A549 treated with Hydrocortisone at 1 μM for 4 hours (cell line): ENCODE measurements at places on chromosomes 7 and 10. TPM values are rescaled to one million over a fixed set of nuclear protein-coding genes. Genes with fewer than 3 reads are reported as not detected.

The PSD gene
- 0.25 to 0.78 TPM (median 0.43 TPM) in 5 replicates for total RNA-seq

The CYP3A4 gene
- total RNA-seq = 0.07 to 0.15 TPM in 2 of 5 replicates, not detected in the others

The NCAPG2 gene
- 32.6 to 45.4 TPM (median 39.3 TPM) in 5 replicates for total RNA-seq

The ZWINT gene
- total RNA-seq = 77.2 to 99.7 TPM (median 82.7 TPM) in 5 replicates

The RBP4 gene
- total RNA-seq = 5.0 to 10.5 TPM (median 9.5 TPM) in 5 replicates

The FFAR4 gene
- total RNA-seq = 0.06 to 0.12 TPM (median 0.08 TPM) in 5 replicates

The AFAP1L2 gene
- total RNA-seq = 17.9 to 27.3 TPM (median 23.5 TPM) in 5 replicates

The UFSP1 gene
- total RNA-seq = 3.7 to 6.3 TPM (median 6.0 TPM) in 5 replicates

The TSPAN15 gene
- total RNA-seq = 91.4 to 106 TPM (median 101 TPM) in 5 replicates

The MAT1A gene
- 0.03 to 0.10 TPM (median 0.07 TPM) in 4 of 5 replicates, not detected in the other for total RNA-seq

The SPRN gene
- 0.22 to 0.54 TPM (median 0.30 TPM) in 5 replicates for total RNA-seq

The GAD2 gene
- not detected in 5 replicates for total RNA-seq

The C10orf120 gene
- not detected in 5 replicates for total RNA-seq

The OR2A1 gene
- total RNA-seq = not detected in 5 replicates

The GNG11 gene
- 32.1 to 38.7 TPM (median 35.4 TPM) in 5 replicates for total RNA-seq

The RGR gene
- total RNA-seq = not detected in 5 replicates

The CDNF gene
- 0.83 to 1.3 TPM (median 1.2 TPM) in 5 replicates for total RNA-seq

The FKBP9 gene
- total RNA-seq = 70.1 to 149 TPM (median 84.9 TPM) in 5 replicates

The SHH gene
- total RNA-seq = 0.36 to 0.64 TPM (median 0.48 TPM) in 5 replicates

The PNLIPRP3 gene
- total RNA-seq = 0.03 to 0.05 TPM in 2 of 5 replicates, not detected in the others

The KCND2 gene
- not detected in 5 replicates for total RNA-seq

The PPP1R3C gene
- 19.9 to 28.4 TPM (median 24.2 TPM) in 5 replicates for total RNA-seq

The PPP1R17 gene
- total RNA-seq = not detected in 5 replicates

The LIPN gene
- not detected in 5 replicates for total RNA-seq

The ANKRD26 gene
- total RNA-seq = 2.0 to 3.3 TPM (median 2.7 TPM) in 5 replicates

The WDR37 gene
- total RNA-seq = 7.9 to 9.1 TPM (median 8.4 TPM) in 5 replicates

The GTF2IRD1 gene
- 19.3 to 26.4 TPM (median 24.1 TPM) in 5 replicates for total RNA-seq

The DHTKD1 gene
- 7.4 to 10.9 TPM (median 9.2 TPM) in 5 replicates for total RNA-seq

The FRMPD2 gene
- total RNA-seq = 0.07 to 0.15 TPM (median 0.13 TPM) in 3 of 5 replicates, not detected in the others

The HSPA12A gene
- 7.9 to 11.3 TPM (median 9.4 TPM) in 5 replicates for total RNA-seq

The SFMBT2 gene
- 5.9 to 9.7 TPM (median 7.9 TPM) in 5 replicates for total RNA-seq

The FOXI2 gene
- not detected in 5 replicates for total RNA-seq

The EVX1 gene
- total RNA-seq = 0.07 to 0.22 TPM (median 0.13 TPM) in 5 replicates

The UPK3B gene
- total RNA-seq = 11.5 to 19.6 TPM (median 17.6 TPM) in 5 replicates

The BMI1 gene
- total RNA-seq = 29.8 to 40.6 TPM (median 36.0 TPM) in 5 replicates

The ADRB1 gene
- total RNA-seq = 1.1 to 1.4 TPM (median 1.2 TPM) in 5 replicates

The COL28A1 gene
- 0.43 to 0.97 TPM (median 0.67 TPM) in 5 replicates for total RNA-seq

The TRPV5 gene
- total RNA-seq = not detected in 5 replicates

The CELF2 gene
- total RNA-seq = 0.07 to 0.12 TPM in 2 of 5 replicates, not detected in the others

The OLAH gene
- total RNA-seq = 0.58 to 0.93 TPM (median 0.66 TPM) in 5 replicates

The ACSM6 gene
- total RNA-seq = not detected in 5 replicates

The STEAP4 gene
- total RNA-seq = 0.03 to 0.07 TPM (median 0.05 TPM) in 3 of 5 replicates, not detected in the others

The ELFN1 gene
- 0.28 to 0.43 TPM (median 0.37 TPM) in 5 replicates for total RNA-seq

The LRRC18 gene
- not detected in 5 replicates for total RNA-seq

The LIPK gene
- not detected in 5 replicates for total RNA-seq

The UTF1 gene
- total RNA-seq = 0.10 TPM in 1 of 5 replicates, not detected in the others

The TEX36 gene
- total RNA-seq = not detected in 5 replicates

The GPR26 gene
- not detected in 5 replicates for total RNA-seq

The CDK14 gene
- total RNA-seq = 0.07 to 0.42 TPM (median 0.21 TPM) in 5 replicates

The CUBN gene
- total RNA-seq = 0.06 to 0.10 TPM (median 0.08 TPM) in 5 replicates

The SPDYE9 gene
- not detected in 5 replicates for total RNA-seq
